Mucosa of descending colon (tissue), 3 donors: ENCODE measurements at places on chromosomes 3 and 15. TPM values are rescaled to one million over a fixed set of nuclear protein-coding genes. Genes with fewer than 3 reads are reported as not detected.

The ACKR2 gene
- 4.7 TPM for total RNA-seq

DNA sequence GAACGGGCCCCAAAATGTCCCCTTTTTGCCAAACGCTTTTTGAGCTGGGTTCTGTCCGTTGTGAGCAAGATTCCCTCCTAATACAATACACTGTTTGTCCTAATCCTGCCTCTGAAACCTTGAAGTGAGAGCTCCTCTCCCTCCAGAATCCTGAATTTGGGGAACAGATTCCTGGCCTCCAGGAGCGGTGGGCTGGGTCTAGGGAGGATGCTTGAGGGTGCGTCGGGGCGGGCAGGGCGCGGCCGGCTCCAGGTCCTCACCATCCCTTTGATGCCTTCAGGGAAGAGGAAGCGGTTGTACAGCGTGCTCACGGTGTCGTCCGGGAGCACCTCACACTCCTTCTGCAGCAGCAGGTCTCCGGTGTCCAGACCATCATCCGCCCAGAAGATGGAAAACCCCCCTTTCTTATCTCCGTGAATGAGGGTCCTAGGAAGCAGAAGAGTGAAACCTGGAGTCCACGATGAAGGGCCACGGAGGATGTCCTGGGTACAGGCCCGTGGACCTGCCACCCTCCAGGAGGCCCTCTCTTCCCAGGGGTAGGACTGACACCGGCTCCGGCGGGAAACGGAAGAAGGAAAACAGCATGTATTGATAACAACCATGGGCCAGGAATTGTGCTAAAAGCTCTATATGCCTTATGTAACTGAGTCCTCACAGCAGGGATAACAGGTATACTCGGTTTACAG lies 23.2 kb downstream of the ALDH1L1 start:
- no peak for DNase-seq

DNA sequence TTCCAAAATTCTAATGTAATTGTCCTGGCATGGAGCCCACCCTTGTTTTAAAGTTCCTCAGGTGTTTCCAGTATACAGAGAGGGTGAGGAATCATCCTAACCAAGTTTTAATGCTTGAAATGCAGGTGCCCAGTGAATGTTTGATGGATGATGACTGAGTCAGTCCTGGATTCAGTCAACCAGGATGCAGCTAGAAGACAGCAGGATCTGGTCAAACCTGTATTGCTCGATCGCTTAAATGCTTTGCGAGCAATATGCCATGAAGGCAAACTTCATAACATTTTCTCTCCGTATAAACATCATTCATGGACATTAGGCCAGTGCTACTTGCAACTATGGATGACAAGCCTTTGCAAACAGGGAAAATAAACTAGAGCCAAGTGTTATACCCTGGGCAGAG lies 591.2 kb downstream of the RSL24D1 start:
- no peak for DNase-seq

DNA sequence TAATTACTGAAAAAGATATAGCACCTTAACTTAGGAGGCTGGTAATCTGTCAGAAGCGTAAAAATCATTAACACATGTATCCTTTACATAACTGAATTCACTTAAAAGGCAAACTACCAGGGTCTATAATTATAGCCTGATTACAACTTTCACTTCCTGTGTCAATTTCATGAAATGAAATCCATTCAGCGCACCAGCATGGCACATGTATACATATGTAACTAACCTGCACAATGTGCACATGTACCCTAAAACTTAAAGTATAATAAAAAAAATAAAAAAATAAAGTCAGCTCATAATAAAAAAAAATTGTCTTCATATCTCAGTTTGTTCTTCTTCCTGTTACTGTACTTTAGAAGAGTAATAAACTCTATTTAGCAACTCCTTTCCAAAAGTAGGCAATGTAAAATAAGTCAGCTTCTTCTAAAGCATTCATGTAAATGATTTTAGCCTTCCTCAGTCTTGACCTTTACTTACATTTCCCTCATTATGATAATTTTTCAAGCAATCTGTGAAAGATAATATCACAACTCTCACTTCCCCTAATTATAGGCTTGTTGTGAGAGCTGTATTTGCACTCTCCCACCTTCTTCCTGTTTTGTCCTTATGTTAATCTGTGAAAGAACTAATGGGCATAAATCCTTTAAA lies 50.1 kb downstream of the KBTBD8 start:
- DNase-seq = no peak

GRCh38 chr3:169494982-169495381 lies 168.5 kb downstream of the MECOM start:
- no peak for DNase-seq

DNA sequence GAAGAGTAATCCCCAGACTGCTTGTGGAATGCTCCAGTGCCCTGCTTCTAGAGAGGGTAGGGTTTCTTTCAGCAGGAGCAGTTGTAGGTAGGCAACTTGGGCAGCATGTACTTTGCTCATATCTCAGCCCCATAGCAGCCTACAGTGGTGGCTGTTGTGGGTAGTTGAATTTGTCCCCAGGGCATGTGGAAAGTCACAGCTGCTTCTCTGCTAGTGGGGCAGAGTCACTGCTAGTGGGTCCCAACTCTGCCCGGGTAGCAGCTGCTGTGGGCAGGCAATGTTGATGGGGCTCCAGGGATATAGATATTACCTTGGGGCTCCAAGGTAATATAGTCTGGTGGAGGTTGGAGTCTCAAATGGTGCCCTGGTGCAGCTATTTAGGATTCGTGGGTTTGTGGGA lies 174.5 kb downstream of the OTOL1 start:
- no peak for DNase-seq

GRCh38 chr3:44241706-44242105 lies at the start of gene TOPAZ1:
Gene TOPAZ1 (plus strand): TSS chr3:44241886. CDS start chr3:44242054, 168 bp downstream.
- no peak for DNase-seq

DNA sequence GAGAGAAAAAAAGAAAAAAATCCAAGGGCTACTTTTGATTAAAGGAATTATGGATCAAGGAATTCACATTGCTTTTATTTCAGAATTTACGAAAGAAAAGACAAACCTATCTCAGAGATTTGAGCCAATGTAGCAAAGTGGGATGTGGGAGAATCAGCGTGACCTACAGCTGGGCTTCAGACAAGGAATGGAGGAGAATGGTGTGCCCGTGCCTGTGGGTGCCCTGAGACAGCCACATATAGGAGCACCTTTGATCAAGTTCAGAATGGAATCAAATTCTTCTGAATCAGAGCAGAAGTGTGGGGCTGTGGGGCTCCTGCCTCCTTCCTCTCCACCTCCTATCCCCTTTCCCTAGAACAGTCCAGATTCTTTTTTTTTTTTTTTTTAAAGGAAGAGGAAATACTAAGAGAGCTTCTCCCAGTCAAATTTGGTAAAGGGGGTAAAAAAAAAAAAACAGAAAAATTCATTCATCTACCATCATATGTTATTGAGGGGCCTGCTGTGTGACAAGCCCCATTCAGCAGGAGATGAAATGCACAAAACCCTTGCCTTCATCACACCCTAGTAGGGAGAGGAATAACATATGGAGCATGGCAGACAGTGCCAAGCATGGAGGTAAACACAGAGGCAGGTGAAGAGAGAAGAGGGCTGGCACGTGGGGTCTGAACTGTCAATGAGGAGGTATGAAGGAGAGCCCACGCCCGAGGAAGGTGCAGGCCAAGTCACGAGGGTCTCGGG lies 25.0 kb upstream of the MUSTN1 start:
- no peak for DNase-seq
